Spinal cord (tissue), 10 donors: ENCODE measurements at places on chromosomes 6 and 20. TPM values are rescaled to one million over a fixed set of nuclear protein-coding genes. Genes with fewer than 3 reads are reported as not detected.

DNA sequence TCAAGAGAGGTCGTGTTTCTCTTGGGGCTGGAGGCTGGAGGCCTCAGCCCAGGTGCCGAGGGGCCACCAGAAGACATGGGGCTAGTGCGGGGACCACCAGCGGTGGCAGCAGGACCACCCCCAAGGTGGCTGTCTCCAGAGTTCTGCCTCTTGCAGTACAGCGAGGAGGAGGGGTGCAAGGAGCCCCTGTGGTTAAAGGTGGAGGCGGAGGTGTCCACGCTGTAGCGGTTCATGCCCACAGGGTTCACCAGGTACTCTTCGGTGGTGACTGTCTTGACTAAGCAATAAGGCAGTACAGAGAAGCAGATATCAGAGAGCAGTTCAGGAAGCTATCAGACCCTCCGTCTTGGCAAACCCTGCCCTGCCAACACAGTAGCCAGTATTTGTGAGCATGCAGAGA, 103.4 kb downstream of the SCML4 start:
- no peak for DNase-seq
- H3K4me1 ChIP-seq = no peaks in the 10 kb centered on the region
- no peak overlapping the region for H3K4me3 ChIP-seq
- no peak overlapping the region for H3K27ac ChIP-seq

- H3K4me3 ChIP-seq = no peak overlapping the region
- H3K4me1 ChIP-seq = peaks cover 16% of the 10 kb centered on the region
- no peak overlapping the region for H3K27ac ChIP-seq
- H3K27me3 ChIP-seq = peaks cover 3% of the 10 kb centered on the region
- no peaks in the 10 kb centered on the region for H3K36me3 ChIP-seq
Observed at GRCh38 chr20:48465271-48465670, 362.5 kb downstream of the PREX1 start.

- H3K4me1 ChIP-seq = peaks cover 6% of the 10 kb centered on the region
- no peaks in the 10 kb centered on the region for H3K36me3 ChIP-seq
- no peaks in the 10 kb centered on the region for H3K27me3 ChIP-seq
- no peak overlapping the region for H3K4me3 ChIP-seq
- no peak overlapping the region for H3K27ac ChIP-seq
Observed at GRCh38 chr20:2156224-2156623, 54.6 kb downstream of the STK35 start.

MOXD1 gene
- total RNA-seq = 12.5 TPM
